ENCODE measurements at places on chromosomes 12 and 14.
A peak's percentile ranks its signal among the peaks of the same experiment; 100 is the strongest.

GRCh38 chr12:39355841-39356240, 87.1 kb downstream of the KIF21A start:
- DNase-seq, result no peak

GRCh38 chr12:6378709-6379472, 3.5 kb upstream of the SCNN1A start:
- no peak for DNase-seq

DNA sequence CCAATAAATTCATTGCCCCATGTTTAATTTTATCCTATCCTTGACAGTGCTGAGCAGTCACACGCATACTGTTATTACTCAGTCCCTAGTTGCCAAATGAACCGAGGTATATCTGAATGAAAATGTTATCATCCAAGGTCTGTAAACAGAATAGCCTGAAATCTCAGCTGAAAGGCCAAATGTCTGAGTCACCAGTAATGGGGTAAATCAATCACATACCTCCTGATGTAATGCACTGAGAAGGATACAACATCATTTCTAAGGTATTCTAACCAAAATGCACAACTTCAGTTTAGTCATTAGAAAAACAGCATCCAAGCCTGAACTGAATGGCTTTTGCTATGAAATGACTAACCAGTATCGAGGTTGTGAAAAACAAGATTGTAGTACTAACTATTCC, 228.6 kb downstream of the DPF3 start:
- no peak for DNase-seq

GRCh38 chr14:58566979-58567378, 70.8 kb upstream of the DACT1 start:
- DNase-seq, result no peak

GRCh38 chr14:22982477-22983245, at the start of gene AJUBA:
TSS of gene AJUBA (minus strand) at chr14:22982551. CDS start at chr14:22982266, 285 bp downstream.
- DNase-seq, result no peak

- no peak for DNase-seq
Observed at GRCh38 chr14:102075155-102075554, 11.7 kb downstream of the HSP90AA1 start.

DNA sequence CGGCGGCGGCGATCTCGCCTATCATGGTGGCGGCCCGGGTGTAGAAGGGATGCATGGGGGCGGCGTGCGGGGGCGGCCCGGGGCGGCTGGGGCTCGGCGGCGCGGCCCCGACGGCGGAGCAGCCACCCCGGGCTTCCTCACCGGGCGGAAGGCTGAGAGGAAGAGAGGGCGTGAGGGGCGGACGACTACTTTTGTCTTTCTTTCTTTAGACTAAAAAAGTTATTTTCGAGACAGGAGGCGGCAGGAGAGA, 240 bp downstream of the BTG1 start:
- no peak for DNase-seq

DNA sequence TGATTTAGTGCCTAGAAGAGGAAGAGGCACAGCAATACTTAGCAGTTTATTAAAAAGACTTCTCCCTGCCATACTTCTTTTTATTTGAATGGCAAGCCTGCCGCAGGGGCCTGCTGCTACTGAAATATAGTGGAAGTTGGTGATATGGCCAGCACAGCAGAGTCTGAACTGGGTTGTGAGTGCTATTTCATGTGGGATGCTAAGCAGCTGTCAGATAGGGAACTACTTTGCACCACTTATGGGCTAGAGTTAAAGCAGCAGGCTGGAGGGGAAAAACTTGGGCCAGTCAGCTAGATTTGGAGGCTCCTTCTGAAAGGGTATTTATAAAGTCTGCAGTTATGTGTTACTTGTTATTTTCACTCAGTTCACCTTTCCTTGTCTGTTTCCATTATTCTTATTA, 299.0 kb upstream of the E2F7 start:
- no peak for DNase-seq

DNA sequence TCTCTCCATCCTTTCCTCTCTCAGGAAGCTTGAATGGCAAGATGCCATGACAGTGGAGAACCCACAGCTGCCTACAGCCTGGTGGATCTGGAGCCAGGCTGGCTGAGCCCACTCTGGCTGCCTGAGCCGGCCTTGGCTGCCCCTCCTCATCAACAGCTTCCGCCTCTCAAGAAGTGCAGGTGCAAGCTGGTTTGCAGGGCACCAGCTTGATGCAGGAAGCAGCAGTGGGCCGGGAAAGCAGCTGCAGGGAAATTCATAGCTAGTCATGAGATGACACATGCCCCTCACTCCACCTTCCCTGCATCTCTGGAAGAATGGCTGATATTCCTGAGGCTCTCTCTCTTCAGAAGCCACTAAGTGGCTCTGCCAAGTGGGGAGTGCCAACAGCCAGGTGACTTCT, 289.1 kb downstream of the RPS29 start:
- DNase-seq, result no peak

GRCh38 chr12:132858718-132859266, 28.6 kb downstream of the CHFR start:
- no peak for DNase-seq

DNA sequence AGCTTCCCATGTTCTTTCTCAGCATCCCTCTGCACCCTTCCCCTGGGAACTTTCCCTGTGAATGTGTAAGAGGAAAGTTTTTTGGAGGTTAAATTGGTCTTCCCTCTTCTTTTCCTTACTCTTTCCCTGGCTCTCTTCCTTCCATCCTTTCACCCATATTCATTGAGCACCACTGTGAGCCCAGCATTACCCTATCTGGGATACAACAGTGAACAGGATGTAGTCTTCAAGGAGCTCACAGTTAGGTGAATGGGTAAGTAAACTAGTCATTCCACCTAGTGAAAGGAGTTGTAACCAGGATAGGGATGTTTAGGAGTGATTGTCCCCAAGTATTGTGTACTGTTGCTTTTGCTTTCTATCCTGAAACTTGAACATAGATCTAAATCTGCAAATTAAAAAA, 123.8 kb downstream of the MYRFL start:
- no peak for DNase-seq

- DNase-seq, result peak; percentile 67
Observed at GRCh38 chr12:26878661-26879119, 45.7 kb upstream of the ITPR2 start.

DNA sequence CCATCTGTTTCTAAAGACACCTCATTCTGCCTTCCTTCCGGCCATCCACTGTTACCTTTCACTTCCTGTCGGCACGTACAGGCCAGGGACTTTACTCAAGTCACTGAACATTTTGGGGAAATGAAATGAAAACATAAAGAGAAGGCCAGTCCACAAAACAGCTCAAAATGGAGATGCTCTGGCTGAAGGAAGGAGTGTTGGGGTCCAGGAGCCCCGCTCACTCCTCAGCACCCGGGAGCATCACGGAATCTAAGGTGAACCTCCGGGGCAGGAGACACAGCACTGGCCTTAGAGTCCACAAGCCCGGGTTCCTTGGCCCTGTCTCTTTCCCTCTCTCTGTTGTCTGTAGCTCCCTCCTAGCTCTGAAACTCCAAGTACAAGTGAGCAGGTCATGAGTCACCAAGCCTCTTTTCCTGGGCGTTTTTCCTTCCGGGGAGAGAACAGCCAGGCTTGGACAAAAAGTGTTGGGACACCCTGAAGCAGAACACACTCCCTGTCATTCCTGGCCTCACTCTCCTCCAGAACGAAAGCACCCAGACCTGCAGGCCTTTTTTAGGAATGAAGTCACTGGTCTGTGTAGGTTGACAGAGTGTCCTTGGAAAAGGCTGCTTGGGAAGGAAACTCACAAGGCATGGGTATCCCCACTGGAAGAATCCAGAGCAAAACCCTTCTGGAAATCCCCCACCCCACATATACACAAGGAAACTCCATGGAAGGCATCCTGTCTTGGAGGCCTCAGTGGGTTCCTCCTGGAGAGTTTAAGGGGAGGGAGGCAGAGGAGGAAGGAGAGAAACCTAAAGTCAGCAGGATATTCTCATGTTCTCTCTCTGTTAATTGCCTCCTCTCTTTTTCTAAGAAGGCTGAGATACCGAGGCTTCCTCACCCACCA, 245.3 kb downstream of the ZFP36L1 start:
- no peak for DNase-seq

GRCh38 chr12:120790114-120790513, 64.5 kb downstream of the ACADS start:
- no peak for DNase-seq

- DNase-seq, result no peak
Observed at GRCh38 chr14:34000396-34000795, 49.5 kb upstream of the EGLN3 start.

GRCh38 chr14:75063013-75063412, 811 bp downstream of the ACYP1 start:
- no peak for DNase-seq

- no peak for DNase-seq
Observed at GRCh38 chr14:78359581-78359980, 189.4 kb downstream of the NRXN3 start.

All from DMS153 (cell line).